ENCODE measurements at places on chromosomes 6 and 20.

GRCh38 chr20:23242556-23243180 lies 107.9 kb upstream of the NXT1 start:
- DNase-seq, result no peak

DNA sequence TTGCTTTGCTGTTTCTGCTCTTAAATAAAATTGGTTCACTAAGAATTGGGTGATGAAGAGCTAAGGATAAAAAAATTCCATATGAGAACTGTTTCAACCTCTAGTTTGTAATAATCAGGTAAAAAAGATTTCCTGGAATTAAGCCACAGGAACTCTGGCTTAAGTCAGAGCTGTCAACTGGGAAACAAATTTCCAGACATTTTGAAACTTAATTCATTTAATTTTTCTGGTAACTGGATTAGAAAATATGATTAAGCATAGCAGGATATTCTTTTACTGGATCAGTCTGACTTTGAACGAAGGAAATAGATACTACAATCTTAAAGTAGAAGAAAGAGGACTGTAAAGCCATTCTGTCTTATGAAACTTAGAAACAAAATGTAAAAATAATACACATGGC lies 1.3 kb upstream of the VIP start:
- no peak for DNase-seq

DNA sequence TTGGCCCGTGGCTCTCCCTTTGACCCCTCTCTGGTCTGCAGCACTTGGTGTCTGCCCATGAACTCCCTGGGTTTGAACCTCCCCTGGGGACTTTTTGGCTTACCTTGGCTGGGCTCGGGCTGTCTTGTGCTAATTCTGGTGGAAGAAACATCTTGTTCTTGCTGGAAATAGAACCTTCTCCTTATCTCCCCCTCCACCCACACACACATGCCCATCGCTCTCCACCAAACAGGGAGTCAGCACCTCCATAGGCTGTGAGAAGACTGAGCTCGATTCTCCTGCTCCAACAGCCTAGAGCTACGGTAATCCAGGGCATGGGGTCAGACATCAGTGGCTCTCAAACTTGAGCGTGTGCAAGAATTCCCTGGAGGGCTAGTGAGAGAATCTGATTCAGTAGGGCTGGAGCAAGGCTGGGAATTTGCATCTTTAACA lies 114.4 kb upstream of the SLC22A23 start:
- DNase-seq, result peak; percentile 68

DNA sequence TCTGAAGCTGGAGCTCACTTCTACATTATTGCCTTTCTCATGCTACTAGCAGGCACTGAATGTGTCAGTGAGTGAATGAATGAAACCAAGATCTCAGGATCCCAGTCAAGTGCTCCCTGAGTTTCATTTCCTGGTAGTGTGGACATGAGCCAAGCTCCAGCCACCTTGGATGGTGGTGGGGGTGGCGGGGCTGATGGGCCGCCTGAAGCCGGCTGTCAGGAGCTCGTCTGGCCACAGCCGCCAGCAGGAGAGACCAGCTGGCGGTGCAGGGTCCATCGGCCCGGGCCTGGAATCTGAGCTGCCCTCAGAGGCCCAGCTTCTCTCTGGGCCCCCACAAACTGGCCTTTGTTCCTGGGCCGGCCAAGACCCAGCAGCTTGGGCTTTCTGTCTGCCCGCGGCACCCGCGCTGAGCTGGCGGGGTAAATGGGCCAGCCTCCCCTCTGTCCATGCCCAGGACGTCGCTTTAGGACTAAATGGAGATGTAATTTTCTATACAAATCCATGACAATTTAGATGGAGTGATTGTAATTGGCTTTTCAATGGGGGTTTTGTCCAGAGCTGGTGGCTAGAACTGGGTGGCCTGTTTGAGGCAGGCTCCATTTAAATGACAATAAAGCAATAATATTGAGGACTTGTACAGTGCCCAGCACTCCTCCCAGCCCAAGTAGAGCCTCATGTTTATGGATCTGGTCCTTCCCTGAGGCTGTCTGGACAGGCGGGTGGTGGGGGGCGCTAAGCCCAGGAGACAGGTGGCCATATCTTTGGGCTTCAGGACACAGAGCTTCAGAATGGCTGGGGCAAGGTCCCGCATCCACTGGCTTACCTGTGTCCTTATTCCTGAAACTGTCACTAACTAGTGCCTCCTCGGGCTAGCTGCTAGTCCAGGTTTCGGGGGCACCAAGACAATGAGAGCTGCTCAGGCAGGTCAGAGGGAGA lies 43.5 kb downstream of the NOL4L start:
- DNase-seq, result no peak

DNA sequence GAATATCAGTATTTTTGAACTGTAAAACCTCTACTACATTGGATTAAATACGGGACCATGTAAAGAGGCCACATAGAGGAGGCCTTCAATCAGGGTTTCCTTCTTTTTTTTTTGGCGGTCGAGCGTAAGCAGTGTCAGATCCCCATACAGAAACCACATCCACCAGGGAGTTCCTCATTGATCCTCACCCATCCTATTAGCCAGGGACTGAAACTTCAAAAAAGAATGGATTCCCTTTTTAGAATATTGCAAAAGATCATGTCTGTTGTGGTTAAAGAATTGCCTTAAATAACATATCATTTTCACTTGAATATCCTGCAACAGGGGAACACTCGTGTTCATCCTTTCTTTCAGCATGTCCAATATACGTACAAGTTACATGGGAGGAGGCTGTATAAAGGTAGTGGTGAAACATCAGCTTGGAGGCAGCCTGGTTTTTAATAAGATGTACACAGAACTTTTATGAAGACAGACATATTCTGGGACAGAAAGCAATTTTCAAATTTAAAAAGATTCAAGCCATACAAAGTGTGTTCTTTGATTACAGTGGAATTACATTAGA lies 96.1 kb downstream of the PPP1R14C start:
- DNase-seq, result no peak

DNA sequence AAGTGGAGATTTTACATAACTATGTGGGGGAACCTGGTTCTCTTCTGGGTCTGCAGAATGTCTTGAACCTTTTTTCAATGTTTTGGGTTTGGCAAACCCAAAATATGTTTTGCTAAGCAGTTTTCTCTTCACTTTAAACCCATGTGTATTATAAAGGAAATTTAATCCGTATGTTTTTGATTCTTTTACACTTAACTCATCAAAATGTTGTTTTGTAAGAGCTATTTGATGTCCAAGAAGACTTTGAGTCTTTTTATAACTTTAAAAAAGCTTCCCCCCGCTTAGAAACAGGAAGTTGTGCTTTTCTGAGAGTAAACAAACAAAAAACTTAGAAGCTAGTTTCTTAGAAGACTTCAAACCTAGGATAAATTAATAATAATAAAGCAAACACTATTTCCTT lies 81.9 kb upstream of the CEP162 start:
- DNase-seq, result no peak

GRCh38 chr6:5513408-5513807 lies 252.1 kb downstream of the FARS2 start:
- peak; percentile 33 for DNase-seq

GRCh38 chr6:44495036-44495901 lies 107.8 kb downstream of the CDC5L start:
- no peak for DNase-seq

GRCh38 chr20:46997187-46997586 lies 102.5 kb downstream of the EYA2 start:
- DNase-seq, result no peak

DNA sequence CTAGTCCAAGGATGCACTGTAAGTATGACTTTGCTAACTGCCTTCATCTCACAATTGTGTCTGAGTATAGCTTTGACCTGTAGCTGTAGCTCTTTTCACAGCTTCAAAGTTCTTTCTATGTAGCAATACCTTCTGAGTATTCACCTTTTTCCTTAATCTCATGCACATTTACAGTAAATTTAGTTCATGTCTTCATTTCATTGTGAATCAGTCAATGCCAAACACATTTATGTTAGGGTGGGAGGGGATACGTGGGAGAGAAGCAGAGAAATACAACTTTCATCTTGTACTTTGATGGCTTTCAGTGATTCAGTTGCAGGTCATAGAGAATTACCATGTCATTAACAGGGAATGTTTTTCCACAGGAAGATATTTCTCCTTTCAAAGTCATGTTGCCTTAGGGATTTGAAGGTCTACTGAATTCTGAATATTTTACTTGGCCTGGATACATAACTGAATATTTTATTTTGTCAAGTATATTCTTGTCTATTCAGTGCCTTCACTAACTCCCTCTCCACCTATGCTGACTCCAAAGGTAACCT lies 119.2 kb downstream of the TINAG start:
- DNase-seq, result no peak

DNA sequence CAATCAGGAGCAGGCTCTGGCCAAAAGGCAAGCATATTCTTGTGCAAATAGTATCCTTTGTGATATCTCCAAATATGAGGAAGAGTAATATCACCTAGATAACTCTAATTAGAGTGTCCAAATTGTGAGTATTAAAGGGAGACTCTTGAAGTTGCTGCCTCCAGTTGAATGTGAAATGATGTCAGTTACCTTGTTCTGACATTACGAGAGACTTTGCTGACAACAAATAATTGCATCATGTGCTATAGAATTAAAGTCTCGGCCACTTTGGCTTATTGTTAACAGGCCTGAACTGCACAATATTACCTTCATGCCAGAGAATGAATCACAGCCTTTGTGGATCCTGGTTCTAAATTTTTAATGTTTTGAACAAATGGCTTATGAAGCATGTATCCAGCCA lies 106.5 kb downstream of the AIG1 start:
- DNase-seq, result no peak

GRCh38 chr20:25320035-25320800 lies 70.4 kb downstream of the ABHD12 start:
- no peak for DNase-seq

GRCh38 chr6:106133040-106133439 lies 46.9 kb downstream of the PRDM1 start:
- DNase-seq, result no peak

DNA sequence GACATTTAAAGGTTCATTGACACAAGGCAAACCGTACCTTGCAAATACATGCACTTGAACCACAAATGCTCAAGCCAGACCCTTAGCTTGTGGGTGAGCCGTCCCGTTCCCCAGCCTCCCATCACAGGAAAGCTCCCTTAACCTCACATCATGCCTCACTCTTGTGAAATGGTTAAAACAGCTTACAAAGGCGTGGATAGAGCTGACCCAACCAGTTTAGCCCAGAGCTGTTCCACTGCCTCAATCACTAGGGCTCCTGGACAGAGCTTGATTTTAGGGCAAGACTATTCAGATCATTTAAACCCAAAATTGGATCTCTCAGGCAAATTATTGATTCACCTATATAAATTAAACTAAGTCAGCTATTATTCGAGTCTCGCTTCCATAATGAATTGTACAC lies 229.6 kb upstream of the TAB2 start:
- no peak for DNase-seq

All from hematopoietic multipotent progenitor cell treated with erythropoietin and hydrocortisone succinate and interleukin-3 and kit ligand, for 15 days (in vitro differentiated cells).